ENCODE measurements at places on chromosomes 11 and 22. TPM values are rescaled to one million over a fixed set of nuclear protein-coding genes. Genes with fewer than 3 reads are reported as not detected.

DNA sequence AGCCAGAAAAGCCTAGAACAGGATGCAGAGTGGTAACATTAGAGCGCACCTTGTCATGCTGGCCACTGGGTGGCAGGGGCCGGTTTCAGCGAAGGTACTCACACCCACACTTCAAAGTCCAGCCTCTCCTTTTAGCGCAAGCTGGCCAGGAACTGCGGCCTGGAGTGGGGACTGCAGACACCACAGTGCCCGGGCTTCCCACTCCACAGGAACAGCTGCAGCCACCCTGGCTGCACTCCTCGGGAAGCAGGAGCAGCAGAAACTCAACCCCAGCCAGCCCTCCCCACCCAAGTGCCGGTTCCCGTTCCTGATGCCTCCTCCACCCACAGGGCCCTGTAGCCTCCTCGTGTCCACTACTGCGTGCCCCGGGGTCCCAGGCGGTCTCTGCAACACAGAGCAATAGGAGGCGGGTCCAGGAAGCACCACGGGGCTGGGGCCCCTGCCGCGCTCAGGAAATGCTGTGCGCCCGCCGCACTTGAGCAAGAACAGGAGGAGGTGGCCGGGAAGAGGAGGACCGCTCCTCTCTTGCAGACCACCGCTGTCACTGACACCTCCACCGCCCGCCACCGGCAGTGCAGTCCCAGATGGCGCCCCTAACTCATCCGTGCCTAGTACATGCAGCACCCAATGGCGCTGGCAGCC, 2.2 kb downstream of the RFPL2 start:
- peak; percentile 69 for DNase-seq

DNA sequence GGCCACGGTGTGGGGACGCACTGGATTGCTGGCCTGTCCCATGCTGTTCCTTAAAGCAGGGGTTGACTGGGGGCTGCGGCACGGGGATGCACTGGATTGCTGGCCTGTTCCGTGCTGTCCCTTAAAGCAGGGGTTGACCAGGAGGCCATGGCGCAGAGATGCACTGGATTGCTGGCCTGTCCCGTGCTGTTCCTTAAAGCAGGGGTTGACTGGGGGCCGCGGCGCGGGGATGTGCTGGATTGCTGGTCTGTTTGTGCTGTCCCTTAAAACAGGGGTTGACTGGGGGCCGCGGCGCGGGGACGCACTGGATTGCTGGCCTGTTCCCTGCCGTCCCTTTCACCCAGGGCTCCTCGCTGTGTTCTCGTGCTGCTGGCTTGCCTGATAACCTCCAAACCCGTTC, 383.4 kb downstream of the TBC1D22A start:
- no peak for DNase-seq

GRCh38 chr11:106763501-106763900, 254.8 kb downstream of the GUCY1A2 start:
- DNase-seq = no peak

- DNase-seq = peak; percentile 16
Observed at GRCh38 chr11:32830413-32830738, 649 bp downstream of the PRRG4 start.

DNA sequence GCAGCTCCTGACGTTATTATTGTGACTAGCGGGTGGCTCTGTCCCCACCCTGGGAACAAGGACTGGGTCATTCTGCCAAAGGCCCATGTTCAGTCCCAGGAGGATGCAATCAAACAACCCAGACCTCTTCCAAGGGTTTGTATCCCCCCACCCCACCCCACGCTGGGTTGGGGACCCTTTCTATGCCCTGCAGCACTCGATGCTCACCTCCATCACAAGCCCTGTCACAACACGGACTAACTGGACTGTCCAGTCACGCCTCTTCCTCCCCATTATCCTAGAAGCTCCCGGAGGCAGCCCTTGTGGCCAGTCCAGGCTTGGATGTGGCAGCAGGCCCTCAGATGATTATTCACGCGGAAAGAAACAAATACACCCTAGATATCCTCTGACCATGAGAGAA, 3.7 kb downstream of the SHANK2 start:
- DNase-seq = no peak

DNA sequence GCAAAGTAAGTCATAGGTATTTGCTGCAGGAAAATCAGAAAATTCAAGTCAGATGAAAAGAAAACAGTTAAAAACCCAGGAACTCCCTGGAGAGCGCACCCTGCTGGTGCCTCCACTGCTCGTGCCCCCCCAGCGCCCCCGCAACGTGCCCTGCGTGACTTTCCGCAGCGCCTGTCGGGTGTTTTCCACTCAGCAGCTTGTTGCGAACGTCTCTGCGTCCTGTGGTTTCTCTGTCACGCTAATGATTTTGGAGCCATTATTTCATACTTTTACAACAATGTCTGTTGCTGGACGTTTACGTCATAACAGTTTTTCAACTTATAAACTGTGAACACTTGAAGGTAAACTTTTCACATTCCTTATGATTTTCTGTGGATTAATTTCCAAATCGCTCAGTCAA, 5.0 kb downstream of the CRELD2 start:
- DNase-seq = no peak

DNA sequence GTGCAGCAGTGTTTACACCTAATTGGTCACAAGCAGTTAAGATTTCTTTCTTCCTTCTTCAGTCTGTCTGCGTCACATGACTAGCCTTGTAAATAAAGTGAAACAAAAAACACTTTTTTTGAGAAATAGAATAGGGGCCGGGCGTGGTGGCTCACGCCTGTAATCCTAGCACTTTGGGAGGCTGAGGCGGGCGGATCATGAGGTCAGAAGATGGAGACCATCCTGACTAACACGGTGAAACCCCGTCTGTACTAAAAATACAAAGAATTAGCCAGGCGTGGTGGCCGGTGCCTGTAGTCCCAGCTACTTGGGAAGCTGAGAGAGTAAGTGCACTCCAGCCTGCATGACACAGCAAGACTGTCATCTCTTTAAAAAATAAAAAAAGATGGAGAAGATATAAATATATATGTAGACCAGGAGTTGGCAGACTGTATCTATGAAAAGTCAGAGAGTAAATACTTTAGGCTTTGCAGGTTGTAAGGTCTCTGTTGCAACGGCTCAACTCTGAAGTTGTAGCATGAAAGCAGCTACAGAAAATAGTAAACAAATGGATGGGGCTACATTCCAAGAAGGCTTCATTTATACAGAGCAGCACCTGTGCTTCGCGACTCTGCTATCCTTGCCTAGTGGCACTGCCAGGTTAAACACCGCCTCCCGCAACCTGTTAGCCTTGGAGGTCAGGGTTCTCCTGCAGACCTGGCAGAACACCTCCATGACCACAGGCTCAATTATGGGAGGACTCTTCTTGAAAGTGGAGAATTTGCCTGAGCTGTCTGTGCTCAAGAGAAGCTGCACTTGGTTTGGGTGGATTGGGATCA, 55.9 kb downstream of the PPP6R2 start:
- no peak for DNase-seq

- DNase-seq = no peak
Observed at GRCh38 chr11:62611705-62612365, 740 bp downstream of the EML3 start.

LRRC74B gene
- polyA plus RNA-seq = 0.22 TPM
